ENCODE measurements at places on chromosomes 2 and 18.

- peaks cover 46% of the 10 kb centered on the region for H3K36me3 ChIP-seq
- H3K27ac ChIP-seq = no peak overlapping the region
- H3K4me3 ChIP-seq = no peak overlapping the region
- H3K4me1 ChIP-seq = peaks cover 15% of the 10 kb centered on the region
- no peak for DNase-seq
- no peaks in the 10 kb centered on the region for H3K27me3 ChIP-seq
These were observed 20.9 kb downstream of the NFATC1 start for GRCh38 chr18:79416677-79417052.

DNA sequence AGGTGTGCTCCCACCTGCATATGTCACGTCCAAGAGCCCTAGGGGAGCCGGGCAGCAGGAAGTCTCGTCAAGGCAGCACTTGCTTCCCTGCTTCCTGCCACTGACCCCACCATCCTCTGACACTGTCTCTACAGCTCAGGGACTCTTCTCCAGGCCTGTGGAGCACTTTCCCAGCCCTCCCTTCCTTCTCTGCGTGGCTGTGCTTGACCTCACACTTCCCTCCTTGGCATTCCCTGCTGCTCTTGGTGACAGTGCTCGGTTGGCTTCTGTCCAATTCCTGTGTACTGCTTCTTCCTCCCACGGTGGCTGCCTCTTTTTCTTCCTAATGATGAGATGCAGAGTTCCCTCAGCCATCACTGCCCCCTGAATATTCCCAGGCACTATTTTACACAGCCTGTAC lies 2.8 kb downstream of the CIDEA start:
- H3K36me3 ChIP-seq = no peaks in the 10 kb centered on the region
- DNase-seq = no peak
- no peaks in the 10 kb centered on the region for H3K4me1 ChIP-seq
- no peak overlapping the region for H3K4me3 ChIP-seq
- H3K27me3 ChIP-seq = peaks cover 35% of the 10 kb centered on the region

DNA sequence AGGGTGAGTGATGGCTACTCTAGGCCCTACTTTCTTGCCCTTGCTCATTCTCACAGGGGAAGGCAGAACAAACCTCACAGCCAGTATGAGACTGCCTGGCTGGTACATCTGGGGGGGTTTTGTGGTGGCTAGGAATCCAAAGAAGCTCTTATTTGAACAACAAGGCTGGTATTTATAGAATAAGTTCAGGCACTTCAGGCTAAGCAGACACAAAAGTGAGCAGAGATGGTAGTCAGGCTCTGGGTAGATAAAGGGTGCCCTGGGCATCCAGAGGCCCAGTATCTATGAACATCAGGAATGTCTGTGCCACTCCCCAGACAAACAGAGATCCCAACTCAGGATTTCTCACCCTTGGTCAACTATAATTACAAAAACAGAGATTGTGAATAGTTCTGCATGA lies 57.2 kb upstream of the RTN4 start:
- H3K4me3 ChIP-seq = no peak overlapping the region
- no peaks in the 10 kb centered on the region for H3K36me3 ChIP-seq

GRCh38 chr2:120406566-120406965 lies 60.6 kb downstream of the INHBB start:
- no peak for DNase-seq
- H3K27ac ChIP-seq = no peak overlapping the region
- H3K36me3 ChIP-seq = peaks cover 6% of the 10 kb centered on the region
- no peak overlapping the region for H3K4me3 ChIP-seq
- no peaks in the 10 kb centered on the region for H3K4me1 ChIP-seq
- H3K27me3 ChIP-seq = no peaks in the 10 kb centered on the region

DNA sequence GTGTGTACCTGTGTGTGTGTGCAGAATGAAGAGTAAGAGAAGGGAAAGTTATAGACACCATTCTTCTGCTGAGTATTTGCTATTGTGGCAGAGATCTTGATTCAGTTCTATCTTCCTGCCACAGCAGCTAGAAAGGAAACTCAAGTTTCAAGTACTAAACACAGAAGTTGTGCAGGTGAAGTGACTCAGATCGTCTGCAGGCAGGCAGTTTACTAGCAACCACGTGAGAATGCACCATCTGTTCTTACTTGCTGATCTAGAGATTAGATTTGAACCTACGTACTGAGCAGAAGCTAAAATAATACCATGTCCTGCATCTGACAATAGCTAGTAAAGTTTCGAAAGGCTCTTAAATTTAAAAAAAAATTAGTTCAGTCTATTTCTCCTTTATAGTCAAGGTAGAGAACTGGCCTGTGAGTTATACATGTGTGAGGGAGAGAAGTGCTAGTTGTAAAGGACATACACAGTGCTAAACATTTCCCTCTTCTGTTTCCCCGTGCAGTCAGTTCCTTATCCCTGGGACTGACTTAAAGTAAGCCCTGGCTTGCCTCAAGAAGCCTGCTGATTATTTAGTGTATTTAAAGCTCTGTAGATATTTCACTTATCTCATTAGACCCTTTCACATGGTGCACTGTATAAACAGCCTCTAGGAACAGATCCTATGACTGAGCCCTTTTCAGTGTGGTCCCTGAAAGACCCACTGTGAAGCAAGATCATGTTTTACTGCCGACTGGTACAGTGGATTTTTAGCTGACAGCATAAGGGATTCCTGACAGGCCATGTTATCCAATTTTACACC lies 45.0 kb downstream of the SLC38A11 start:
- no peaks in the 10 kb centered on the region for H3K36me3 ChIP-seq
- H3K4me3 ChIP-seq = no peak overlapping the region
- H3K27ac ChIP-seq = no peak overlapping the region

DNA sequence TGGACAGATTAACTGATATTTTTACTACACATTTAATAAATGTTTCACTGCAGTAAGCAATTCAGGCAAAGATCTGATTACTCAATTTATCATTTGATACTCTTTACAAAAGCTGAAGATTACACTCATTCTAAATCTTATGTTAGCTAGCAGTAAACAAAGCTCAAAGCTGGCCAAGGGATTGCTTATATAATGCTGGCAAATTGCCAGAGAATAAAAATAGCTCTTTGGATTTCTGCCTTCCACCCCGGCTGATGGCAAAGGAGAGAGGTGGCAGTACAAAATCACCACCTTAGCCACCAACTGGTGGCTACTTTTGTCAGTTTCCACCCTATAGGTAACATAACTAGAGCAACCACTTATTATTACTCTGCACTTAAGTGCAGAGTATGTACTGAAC lies 320.5 kb downstream of the FSIP2 start:
- DNase-seq = no peak
- H3K27ac ChIP-seq = no peak overlapping the region
- no peaks in the 10 kb centered on the region for H3K4me1 ChIP-seq
- H3K4me3 ChIP-seq = no peak overlapping the region

DNA sequence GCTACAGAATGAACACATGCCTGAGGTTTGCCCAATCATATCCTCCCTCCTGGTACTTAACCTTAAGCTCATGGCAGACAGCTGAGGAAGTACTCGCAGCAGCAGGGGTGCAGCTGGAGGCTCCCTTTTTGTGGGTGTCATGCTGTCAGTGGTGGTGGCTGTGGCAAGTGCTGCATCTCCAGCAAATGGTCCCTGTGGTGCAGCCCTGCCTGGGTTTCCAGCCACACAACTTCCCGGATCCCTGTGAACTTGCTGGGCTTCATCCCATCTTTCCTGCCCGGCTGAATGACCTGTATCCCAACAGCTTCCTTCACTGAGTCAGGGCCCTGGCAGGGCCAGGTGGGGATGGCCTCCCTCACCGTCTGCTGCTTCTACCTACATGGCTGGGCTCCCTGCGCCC lies 5.0 kb downstream of the TMEM185B start:
- H3K4me3 ChIP-seq = no peak overlapping the region
- DNase-seq = no peak
- no peak overlapping the region for H3K27ac ChIP-seq
- peaks cover 48% of the 10 kb centered on the region for H3K36me3 ChIP-seq
